ENCODE measurements at places on chromosomes 16 and 17.

- no peak for DNase-seq
Observed at GRCh38 chr16:54493061-54493460, 206.5 kb upstream of the IRX3 start.

GRCh38 chr16:69150146-69150865, 17.9 kb downstream of the UTP4 start:
- no peak for DNase-seq

- DNase-seq, result no peak
Observed at GRCh38 chr17:61806081-61806828, 57.1 kb downstream of the BRIP1 start.

DNA sequence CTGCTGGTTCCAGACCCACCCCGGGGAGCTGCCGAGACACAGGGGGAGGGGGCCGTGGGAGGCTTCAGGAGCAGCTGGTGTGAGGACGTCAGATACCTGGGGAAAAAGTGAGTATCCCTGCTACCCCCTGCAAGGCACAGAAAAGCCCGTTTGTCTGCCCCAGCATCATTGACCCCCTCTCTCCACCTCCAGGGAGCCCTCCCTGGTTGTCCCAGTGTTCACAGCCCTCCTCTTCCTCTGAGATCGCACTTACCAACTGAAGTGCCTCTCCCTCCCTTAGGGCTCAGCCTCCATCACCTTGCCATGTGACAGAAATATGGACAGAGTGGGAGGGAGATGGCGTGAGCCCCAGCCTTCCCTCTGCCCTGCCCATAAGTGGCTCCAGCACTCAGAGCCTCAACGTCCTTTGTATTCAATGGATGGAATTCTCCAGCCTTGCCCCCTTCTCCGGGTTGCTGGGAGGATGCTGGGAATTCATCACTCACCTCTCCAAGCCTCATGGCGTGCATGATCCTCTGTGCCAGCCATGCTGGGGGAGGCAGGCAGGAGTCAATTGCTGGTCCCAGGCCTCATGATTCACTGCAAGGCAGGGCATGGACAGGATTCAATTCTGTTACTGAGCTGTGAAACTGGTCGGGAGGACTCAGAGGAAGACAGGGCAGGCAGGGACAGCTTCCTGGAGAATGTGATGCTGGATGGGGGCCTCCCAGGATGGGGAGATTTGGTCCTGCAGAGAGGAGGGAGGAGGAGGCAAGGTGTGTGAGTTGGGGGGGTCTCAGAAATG, 14.6 kb downstream of the SPNS3 start:
- DNase-seq, result no peak

DNA sequence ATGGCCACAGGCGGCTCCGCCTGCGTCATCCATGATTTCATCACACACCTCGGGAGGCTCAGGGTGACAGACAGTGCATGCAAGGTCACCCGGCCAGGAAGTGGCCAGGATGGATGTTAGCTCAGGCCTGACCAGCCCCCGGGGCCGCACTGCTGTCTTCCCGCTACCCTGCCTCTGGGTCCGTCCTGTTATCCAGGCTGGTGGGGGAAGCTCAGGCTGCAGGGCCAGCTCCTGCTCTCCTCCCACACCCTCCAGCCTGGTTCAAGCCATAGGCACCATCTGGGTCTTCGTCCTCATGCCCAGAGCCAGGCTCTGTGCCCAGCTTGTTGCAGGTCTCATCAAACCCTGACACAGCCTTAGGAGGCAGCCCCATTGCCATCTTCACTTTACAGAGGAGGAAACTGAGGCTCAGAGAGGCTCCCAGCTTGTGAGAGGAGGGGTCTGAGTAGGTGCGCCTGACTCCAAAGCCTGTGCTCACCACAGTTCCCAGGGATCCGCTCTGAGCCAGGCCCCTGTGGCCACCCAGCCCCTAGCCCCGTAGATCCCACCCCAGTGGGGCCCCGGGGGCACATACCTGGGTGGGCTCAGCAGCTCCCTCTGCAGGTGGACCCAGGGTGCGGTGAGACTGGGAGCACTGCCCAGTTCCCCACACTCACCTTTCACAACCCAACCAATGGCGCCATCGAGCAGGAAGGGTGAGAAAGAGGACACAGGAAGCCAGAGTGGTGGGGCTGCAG, 412 bp upstream of the ADGRG3 start:
- DNase-seq, result no peak

DNA sequence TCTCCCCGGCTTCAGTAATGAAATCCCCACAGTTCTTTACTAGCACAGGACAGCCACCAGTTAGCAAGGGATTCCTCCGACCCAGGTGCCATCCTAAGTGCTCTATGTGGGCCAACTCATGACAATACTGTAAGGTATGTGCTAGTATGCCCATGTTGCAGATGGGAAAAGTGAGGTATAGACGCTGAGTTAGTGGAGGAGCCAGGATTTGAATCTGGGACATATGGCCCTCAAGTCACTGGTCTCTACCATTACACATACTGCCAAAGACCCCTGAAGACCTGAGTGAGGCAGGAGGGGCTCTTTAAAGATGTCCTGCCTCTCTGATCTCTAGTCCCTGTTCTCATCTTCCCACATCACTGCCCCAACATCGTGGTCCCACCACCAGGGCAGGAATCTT, 36.2 kb upstream of the MRPS23 start:
- DNase-seq, result no peak

DNA sequence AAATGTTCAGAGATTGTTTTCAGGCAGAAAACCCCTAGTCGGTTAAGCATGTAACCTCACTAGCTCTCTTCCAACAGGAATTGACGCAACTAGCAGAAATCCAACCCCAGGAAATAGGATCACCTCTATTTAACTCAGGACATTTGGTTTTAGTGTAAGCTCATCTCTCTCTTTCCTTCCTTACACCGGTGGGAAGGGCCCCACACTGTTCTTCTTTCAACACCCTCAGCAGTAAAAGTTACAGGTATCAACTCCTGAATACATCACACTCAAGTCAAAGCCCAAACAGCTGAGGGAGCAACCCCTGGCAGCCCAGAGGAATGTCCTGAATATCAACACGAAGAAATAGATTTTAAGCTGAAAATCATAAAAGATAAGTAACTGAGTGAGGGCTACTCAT, 191.2 kb upstream of the KIF2B start:
- DNase-seq, result no peak

Measured in NCI-H446 (cell line).